ENCODE measurements at places on chromosomes 7 and 10.

GRCh38 chr10:51231754-51232153 is 157.5 kb downstream of the PRKG1 start:
- no peak for DNase-seq

DNA sequence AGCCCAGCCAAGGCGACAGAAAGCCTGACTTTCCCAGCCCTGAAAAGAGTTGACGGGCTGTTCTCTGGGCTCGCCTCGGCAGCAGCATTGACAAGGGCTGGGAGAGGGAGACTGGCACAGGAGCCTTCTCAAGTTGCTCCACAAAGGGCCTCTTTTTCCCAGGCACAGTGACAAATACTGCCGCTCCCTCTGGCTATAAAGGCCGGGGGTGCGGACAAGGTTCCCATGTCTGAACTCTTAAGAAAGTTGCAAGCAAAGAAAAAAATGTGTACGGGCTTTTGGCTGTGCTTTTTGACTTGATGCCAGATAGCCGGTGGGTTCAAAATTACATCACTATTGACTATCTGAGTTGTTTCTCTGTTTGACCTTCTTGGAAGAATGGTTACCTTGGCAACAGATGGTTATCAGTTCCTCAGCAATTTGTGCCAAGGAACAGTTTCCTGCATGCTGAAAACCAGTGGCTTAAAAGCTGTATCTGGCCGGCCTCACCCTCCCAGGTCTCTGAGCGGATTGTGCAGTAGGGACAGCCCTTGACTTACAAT is 115.9 kb upstream of the EEPD1 start:
- no peak for DNase-seq

DNA sequence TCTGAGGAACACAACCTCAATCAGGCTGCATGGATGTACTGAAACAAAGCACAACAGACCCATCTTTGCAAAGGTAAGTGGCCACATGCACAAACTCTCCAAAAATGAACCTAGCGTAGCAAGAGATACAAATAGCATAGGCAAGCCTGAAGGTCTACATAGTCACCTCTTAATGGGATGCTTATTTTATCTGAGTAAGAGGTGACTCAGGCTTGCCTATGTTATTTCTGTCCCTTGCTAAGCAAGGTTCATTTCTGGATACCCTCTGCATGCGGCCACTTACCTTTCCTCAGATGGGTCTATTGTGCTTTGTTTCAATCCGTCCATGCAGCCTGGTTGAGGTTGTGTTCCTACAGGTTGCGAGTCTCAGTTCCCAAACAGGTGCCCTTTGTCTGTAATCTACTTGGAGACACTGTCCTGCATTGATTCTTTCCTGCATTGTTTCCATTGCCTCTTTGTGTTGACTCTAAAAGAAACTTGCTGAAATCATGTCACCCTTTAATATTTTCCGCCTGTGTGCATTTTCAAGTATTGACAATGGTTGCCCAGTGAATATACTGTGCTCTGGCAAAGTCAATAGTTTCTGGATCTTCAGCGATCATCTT is 291.8 kb upstream of the LYZL1 start:
- no peak for DNase-seq

DNA sequence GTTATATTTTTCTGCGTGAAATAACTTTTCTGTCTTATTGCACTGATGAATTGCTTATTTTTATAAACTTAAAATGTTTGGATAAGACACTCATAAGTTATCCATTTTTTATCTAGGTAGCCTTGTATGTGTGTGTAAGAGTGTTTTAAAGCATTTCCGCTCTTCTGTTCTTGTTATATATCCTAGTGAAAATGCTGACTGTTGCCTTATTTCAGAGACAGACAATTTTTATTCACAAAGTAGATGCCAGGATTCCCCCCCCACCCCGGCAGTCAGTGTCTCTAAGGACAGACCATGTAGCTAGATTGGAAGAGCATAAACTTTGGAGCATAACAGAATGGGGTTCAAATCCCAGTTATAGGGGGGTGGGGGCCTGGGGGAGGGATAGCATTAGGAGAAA is 1.6 kb downstream of the SMC3 start:
- no peak for DNase-seq

DNA sequence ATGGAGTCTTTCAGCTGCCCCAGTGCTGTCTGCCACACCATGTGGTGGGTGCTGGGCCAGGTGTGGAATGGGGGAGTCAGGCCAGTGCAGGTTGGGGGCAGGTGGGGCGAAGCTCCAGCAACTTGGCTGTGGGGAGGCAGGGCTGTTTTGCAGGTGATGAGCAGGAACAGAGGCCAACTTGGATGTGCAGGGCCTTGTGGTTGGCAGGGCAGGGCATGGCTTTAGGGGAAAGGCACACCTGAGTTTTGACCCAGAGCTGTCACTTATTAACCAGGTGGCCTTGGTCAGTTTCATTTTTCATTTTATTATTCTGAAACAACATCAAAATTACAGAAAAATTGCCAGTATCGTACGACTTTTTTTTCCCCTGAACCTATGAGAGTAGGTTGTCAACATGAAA is 1.1 kb upstream of the SFTPA2 start:
- DNase-seq, result no peak

GRCh38 chr7:98687111-98687751 is 70.1 kb downstream of the NPTX2 start:
- DNase-seq, result no peak

GRCh38 chr7:73892003-73892999 is 31.3 kb downstream of the TMEM270 start:
- DNase-seq, result no peak

DNA sequence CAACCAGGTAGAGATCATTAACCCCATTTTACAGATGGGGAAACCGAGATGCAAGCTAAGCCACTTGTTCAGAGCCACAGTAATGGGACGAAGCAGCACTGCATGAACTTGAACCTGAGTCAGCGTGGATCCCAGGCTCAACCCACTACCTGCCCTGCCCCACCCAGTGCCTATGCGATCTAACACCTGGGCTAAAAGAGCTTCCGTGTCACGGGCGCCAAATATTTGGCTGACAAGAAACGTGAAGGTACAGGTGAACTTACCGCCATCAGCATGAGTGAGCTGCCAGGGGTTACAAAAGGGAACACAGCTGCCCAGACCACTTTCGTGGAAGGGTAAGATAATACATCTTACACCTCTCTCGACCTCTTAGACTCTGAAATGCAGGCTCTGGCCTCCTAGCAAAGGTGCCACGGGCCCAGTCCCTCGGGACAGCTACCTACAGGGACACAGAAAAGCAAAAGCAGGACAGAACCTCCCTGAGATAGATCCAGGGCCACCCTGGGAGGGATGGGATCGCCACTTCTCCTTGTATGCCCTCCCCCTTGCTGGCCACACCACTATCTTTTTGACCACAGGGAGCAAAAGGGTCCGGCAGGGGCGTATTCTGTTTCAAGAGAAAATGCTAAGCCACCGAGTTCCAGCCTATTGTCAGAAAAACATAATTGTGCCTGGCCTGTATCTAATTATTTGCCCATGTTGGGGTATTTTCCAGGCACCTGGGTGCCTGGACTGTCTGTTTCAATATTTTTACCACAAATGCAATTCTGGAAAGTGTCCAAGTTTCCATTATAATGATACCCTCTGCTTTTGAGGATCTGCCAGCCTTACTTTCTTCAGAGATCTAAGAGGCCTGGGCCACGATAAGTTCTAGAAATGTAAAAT is 6.4 kb downstream of the CHST15 start:
- no peak for DNase-seq

DNA sequence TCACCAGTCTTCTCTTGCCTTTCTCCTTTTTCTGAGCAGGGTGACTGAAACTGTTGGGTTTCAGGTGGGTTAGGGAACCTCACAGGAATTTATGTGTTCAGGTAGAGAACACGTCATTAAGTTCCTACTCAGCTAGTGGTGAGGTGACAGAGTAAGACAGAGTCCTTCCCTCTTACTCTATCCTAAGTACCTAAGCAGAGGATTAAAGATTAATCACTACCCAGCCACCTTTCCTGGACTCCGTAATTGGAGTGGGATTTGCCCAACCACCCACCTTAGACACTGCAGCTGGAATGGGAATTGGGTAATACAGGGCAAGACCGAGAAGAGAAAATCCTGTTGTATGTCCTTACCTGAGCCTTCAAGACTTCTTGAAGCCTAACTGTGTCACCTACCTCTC is 158.1 kb downstream of the LRRC4 start:
- DNase-seq, result no peak

DNA sequence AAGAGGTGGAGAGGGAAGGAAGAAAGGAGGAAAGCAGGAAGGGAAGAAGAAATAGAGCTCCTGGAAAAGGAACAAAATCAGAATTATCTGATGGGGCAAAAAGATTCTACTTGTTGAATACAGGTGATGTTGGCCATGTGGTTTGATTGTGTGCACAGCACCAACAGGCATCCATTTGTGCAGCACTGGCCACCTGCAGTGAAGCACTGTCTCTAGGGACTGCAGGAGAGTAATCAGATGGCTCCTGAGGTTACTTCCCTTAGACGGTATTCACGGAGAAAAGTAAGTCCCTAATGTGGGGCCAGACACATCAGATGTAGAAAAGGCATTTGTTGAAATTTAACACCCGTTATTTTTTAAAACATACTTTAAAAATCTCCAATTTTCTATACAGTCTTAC is 135.3 kb upstream of the VIPR2 start:
- no peak for DNase-seq

DNA sequence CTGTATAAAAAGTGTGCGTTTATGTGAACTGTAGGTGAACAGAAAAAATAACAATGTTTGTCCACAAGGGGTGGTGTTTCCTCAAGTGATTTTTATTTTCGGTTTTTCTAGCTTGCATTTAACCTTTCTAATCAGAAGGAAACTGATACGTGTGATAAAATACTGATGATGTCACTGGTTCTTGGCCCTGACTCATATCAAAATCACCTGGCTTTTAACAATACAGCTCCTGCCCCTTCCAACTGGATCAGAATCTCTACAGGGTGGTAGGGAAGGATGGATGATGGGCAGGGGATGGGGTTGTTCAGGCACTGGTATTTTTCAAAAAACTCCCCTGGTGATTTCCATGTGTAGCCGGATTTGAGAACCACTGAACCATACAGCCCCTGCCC is 10.9 kb downstream of the NPFFR1 start:
- no peak for DNase-seq

DNA sequence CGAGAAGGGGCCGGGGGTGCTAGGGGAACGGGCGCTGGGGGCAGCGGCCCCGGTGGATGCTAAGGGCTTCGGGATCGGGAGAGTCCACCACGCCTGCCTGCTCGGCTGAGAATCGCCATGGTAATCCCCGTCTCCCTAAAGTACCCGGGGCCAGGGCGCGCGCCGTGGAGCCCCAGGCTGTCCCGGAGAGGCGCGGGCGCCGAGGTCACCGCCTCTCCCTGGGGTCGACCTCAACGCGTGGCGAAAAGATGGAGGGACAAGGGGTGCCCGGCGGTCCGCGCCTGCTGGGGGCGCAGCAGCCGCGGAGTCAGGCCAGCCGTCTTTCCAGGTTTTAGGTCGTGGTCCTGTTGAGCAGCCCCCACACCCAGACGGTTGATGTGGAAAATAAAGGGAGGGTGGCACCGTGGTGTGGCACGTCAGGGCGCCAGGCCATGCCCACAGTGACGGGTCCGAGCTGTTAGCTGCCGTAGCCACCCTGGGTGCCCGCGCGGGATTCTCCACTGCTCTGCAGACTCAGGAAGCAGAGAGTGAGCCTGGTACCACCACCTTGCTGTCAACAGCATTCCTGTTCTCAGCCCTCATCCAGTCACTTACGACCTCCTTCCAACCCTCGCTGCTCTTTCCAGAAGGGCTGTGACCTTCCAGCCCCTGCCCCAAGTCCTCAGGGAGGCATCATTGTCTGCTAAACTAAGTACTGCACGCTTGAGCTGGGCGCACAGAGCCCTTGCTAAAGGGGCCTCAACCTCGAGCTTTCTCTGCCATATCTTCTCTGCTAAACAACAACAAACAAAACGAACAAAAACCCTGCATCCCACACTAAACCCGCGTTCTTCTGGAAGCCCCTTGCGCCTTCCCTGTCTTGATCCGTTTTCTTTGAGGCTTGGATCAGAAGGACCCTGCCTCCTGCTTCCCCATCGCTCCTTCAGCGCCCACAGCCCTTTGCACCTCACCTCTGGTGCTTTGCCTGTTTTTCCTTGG is 666 bp downstream of the SMKR1 start:
- no peak for DNase-seq

- DNase-seq, result no peak
Observed at GRCh38 chr10:71478173-71478572, 81.5 kb downstream of the CDH23 start.

- no peak for DNase-seq
Observed at GRCh38 chr10:61283481-61284221, 169.5 kb downstream of the TMEM26 start.

- peak; percentile 50 for DNase-seq
Observed at GRCh38 chr7:24924375-24924774, 55.6 kb downstream of the OSBPL3 start.

- no peak for DNase-seq
Observed at GRCh38 chr7:154874409-154875113, 128.4 kb downstream of the PAXIP1 start.

DNA sequence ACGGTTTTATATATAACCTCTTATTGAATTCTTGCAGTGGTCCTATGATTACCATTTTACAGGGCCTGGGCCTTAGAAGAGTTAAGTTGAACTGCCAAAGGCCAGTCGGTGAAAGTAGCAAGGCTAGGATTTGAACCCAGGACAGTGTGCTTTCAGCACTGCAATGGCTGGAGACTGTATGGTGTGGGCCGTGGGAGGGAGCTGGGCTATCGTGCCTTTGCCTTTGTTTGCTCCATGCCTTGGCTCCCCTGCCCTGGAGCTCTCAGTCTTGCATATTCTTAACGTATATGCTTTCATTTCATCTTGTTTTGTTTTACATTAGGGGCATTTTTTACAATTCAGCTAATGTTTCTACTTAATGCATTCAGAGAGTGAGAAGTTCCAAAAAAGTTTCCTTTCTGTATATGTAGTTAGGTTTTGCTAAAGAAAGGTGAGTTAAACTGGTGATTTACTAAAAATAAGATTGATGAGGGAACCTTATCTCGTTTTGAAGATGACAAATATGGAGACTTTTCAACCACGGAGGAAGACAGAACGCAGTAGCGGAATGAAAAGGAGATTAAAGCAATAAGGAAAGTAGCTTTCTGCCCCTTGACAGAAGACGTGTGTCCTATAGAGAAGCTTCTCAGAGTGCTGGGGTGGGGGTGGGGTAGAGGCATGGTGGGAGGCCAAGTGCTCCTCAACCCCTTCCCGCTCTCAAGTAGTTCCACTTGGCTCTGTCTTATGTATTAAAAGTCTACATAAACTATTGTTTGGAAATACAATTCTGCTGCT is 82.5 kb downstream of the RTKN2 start:
- no peak for DNase-seq

Measured in bone marrow (tissue), 2 donors.